NCI-H2171 (cell line): ENCODE measurements at places on chromosomes 1 and 21.

- no peak for DNase-seq
Measured at GRCh38 chr1:45793942-45794604, 9.3 kb upstream of the MAST2 start.

DNA sequence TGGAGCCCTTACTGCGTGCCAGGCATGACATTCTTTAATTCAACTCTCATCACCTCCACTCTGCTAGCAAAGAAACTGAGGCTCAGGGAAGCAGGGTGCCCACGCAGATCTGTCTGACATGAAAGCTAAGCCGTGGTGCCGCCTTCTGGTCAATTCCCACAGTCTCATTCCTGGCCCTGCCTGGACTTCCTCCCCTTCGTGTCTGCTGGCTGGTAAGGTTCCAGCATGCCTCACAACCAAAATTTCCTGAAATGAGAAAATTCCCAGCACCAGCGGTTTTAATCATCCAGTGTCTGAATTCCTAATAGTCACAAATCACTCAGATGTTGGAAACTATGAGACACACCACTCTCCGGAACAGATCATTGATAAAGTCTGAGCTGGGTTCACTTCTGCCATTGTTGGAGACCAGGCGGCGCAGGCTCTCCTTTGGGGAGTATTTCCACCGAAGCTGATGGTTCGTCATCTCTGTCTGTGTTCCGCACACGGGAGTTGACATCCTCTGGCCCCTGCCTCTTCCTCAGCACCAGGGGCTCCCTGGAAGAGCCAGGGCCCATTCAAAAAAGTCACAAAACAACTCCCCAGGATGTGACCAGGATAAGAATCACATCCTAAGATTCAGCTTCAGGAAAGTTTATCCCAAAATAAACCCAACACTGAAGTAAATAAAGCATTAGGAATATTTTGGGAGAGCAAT lies 167.7 kb downstream of the PLPP3 start:
- no peak for DNase-seq

DNA sequence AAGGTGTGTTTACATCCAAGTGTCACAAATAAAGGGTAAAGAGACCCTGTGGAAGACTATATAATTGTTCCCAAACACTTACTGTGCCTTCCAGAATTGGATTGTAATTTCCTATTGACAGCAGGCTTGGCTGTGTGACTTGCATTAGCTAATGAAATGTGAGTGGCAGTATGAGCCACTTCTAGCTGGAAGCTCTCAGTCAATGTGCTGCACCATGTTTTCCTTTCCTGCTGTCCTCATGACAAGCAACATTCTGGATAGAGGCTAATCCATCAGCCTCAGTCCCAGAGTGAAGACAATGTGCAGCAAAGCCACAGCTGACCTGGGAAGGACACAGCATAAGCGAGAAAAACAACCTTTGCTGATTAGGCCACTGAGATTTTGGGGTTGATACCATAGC lies 5.9 kb upstream of the FOXJ3 start:
- DNase-seq, result no peak

GRCh38 chr1:160993544-160994193 lies 27.3 kb downstream of the F11R start:
- no peak for DNase-seq

GRCh38 chr1:212959266-212960220 lies 9.2 kb downstream of the VASH2 start:
- DNase-seq, result no peak

DNA sequence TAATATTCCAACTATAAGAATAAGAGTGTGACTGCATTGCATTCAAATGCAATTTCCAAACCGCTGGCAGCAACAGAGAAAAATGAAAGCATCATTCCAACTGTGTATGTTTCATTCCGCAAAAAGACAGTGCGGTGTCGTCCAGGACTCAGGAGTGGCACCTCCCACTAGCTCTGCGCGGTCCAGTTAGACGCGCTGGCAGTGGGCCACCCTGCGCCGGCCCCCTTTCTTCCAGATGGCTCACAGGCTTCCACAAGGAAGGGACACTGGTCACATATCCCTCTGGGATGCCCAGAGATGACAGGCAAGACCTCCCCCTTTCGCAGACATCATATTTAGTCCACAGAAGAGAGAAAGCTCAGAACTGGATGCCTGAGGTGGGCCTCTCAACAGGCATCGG lies 11.9 kb downstream of the WRAP73 start:
- no peak for DNase-seq

DNA sequence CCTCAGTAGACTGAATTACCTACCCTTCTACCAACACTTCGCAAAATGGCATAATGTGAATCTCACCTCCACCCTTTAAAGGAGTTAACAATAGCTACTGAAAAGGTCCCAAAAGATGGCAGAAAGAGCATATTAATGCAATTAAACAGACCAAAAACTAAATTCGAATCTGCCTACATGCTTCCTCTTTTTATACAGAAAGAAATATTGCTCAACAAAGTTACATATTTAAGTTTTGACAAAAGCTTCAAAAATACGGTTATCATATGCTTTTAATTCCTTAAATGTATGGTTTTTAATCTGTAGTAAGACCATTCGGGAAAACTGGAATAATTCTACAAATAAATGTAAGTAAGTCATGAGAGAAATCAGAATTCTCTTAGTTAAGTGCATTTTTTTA lies 2.2 kb downstream of the APP start:
- no peak for DNase-seq

DNA sequence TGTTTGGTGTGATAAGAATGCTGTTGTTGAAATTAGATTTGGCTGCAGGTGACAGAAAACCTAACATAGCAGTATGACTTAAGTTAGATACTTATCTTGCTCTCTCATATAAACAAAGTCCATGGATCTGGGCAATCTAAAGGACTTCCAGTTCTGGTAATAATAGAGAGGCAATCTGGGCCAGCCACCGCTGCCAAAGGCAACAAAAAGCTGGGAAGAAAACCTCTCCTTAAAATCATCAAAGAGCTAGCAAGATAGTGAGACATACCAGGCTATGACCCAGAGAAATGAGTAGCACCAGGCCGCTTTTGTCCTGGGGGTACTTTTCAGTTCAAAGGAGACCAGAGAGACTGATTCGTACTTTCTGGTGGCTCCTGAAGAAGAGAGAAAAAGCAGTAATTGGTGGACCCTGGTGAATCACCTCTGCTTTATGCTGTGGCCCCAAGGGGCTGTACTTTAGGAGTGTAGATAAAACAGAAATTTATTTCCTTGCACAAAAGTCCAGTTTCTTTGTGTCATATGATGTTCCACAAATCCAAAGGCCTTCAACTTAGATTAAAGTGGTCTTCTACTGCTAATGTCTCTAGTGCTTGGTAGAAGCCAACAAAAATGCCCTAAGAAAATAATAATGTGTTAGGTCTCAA lies 125.4 kb downstream of the TBX19 start:
- no peak for DNase-seq

DNA sequence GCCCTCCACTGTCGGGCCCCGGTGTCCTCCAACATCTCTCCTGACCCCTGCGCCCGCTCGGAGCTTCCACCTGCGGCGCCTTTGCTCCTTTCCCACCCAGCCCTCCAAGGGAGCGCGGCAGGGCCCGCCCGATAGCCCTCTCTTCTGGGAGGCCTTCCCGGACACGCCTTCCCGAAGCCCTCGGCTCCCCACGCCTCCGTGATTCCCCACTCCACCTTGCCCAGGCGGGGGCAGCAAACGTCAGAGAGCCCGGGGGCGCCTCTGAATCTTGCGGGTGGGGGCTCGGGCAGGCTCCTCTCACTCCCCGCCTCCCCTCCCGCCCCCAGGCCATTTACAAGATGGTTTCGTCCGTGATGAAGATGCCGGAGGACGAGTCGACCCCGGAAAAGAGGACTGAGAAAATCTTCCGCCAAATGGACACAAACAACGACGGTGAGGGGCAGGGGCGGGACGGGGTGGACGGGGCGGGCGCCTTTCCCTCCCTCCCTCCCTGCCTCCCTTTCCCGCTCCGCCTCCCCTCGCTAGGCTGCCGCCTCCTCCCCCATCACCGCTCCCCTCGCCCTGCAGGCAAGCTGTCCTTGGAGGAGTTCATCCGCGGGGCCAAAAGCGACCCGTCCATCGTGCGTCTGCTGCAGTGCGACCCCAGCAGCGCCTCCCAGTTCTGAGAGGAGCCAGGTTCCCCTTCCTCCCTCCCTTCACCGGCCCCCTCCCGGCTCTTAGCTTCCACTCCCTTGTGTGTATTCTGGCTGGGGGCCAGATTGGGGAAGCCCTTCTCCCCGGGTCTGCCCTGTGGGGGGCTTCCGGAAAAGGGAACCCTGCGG lies 7.1 kb downstream of the HPCA start:
- DNase-seq, result peak; percentile 58

GRCh38 chr1:39691383-39692151 lies at the start of gene HPCAL4:
Gene HPCAL4, minus strand, starts transcription at chr1:39691433. Its CDS starts 6,830 bp downstream, at chr1:39684603.
- DNase-seq, result peak; percentile 86

- DNase-seq, result no peak
Measured at GRCh38 chr1:78165816-78166215, 120.0 kb downstream of the GIPC2 start.

GRCh38 chr1:39051956-39052355 lies 25.8 kb downstream of the NDUFS5 start:
- DNase-seq, result no peak

DNA sequence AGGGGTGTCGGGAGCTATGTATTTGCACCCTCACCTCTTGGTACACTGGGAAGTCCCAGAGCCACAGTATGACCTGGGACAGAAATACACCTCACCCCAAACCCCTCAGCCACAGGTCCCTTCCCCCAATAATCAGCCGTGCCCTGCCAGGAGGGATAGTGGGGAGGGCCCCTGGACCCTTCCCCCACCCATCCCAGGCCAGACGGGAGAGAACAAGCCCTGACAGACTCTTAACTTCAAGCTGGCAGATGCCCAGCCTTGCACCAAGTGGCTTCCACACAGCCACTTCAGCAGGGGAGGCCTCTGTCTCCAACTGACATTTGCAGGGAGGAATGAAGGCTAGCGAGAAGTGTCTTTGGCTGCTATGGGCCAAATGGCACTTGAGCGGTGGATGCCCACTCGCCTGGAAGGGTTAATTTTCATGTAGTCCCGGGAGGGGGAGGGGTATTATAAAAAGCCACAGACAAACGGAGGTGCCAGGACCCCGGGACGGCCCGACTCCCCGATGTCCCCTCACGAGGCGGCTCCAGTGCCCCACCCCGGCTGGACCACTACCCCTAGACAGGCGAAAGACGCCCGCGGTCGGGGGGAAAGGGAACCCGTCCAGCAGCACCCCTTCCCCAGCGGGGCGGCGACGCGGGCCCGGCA lies 495 bp downstream of the SYNC start:
- DNase-seq, result peak; percentile 39

DNA sequence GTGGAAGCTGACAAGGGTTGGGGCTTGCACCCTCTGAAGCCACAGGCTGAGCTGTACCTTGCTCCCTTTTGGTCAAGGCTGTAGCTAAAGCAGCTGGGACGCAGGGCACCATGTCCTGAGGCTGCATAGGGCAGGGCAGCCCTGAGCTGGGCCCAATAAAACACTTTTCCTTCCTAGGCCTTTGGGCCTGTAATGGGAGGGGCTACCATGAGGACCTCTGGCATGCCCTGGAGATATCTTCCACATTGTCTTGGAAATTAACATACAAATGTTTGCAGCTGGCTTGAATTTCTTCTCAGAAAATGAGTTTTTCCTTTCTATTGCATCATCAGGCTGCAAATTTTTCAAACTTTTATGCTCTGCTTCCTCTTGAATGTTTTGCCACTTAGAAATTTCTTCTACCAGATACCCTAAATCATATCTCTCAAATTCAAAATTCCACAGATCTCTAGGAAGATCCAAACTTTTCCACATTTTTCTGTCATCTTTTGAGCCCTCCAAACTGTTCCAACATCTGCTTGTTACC lies 32.9 kb upstream of the TTLL7 start:
- DNase-seq, result no peak

DNA sequence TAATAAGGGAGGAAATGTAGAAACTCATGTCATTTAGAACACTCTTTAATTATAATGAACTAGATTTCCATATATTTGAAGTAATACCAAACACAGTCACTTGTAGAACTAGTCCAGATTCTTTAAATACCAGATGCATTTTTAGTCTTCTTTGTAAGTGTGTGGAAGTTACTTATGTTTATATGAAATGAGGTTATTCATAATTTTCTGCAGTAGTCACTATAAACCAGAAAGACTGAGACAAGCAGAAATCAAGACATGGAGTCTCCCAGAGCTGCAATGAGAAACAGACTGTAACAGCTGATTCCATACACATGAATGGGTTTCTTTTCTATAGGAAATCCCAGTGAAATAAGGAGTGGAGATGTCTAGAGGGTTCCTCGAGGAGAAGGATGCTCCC lies 216.6 kb upstream of the ZP4 start:
- DNase-seq, result no peak

DNA sequence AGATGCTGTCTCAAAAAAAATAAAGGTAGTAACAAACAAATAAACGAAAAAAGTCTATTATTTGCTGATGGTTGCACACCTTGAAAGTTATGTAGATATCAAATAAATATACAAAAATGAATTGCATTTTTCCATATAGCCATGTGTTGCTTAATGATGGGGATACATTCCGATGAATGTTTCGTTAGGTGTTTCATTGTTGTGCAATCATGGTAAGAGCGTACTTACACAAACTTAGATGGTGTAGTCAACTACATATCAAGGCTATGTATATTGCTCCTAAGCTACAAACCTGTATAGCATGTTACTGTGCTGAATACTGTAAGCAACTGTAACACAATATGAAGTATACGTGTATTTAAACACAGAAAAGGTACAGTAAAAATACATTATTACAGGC lies 34.4 kb downstream of the AHCTF1 start:
- no peak for DNase-seq
